Activated naive CD4-positive, alpha-beta T cell (primary cell): ENCODE measurements at places on chromosomes 1 and 21.

GRCh38 chr1:172948457-172948856, 102.3 kb downstream of the TNFSF18 start:
- DNase-seq = no peak

GRCh38 chr1:202214089-202214843, 20.7 kb downstream of the LGR6 start:
- DNase-seq = no peak

GRCh38 chr1:3461238-3461933, 6.9 kb downstream of the ARHGEF16 start:
- no peak for DNase-seq

DNA sequence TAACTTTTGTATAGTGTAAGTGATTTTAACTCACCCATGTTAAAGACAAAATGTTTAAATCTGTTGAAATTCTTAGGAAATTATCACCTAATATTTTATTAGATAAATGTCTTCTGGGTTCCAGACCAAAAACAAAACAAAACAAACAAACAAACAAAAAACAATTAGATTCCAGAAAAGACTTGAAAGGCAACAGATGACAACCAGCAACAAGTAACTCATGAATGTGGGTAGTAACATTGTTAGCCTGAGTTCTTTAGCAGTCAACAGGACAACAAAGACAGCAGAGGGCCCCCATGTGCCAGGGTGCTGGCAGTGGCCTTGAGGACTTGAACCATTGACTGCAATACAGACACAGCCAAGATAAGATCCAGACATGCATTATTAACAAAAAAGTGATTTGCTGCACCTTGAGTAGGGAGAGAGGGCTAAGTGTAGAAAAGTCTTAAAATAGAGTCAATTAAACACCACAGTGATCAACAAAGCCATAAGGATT, 2.4 kb upstream of the CD247 start:
- DNase-seq = no peak

- DNase-seq = no peak
Observed at GRCh38 chr1:17287130-17287776, 20.7 kb upstream of the PADI4 start.

DNA sequence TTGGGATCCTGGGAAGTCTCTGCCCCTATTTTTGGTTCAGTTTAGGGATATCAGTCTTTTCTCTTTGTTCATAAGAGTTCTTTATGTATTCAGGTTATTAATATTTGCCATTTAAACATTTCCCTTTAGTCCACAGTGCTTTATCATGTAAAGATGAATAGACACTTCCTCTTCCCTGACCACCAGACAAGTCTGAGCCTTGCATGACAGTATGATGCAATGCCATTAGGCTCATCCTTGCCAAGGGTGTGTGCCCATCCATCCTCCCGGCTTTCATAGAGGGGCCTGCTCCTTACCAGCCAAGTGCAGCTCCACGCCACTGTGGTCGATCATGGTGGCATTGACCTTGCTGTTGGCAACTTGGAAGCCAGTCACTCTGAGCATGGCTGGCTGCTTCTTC, 52.1 kb downstream of the ZSCAN20 start:
- DNase-seq = no peak

DNA sequence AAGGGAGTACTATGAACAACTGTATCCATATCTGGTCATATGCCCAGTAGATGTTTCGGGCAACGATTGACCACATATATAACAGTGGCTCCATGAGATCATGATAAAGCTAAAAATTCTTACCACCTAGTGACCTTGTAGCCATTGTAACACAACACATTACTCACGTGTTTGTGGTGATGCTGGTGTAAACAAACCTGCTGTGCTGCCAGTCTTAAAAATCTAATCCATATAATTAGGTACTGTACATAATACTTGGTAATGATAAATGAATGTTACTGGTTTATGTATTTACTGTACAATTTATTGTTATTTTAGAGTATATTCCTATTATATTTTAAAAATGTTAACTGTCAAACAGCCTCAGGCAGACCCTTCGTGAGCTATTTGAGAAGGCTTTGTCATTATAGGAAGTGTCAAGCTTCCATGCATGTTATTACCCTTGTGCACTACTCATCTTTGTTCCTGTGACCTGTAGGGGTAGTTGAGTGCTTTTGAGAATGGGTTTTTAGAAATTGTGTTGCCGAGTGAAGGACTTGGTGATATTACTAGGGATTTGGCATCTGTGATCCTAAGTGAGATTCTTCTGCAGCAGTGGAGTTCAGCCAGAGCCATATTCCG, 23.6 kb downstream of the DIP2A start:
- DNase-seq = no peak

DNA sequence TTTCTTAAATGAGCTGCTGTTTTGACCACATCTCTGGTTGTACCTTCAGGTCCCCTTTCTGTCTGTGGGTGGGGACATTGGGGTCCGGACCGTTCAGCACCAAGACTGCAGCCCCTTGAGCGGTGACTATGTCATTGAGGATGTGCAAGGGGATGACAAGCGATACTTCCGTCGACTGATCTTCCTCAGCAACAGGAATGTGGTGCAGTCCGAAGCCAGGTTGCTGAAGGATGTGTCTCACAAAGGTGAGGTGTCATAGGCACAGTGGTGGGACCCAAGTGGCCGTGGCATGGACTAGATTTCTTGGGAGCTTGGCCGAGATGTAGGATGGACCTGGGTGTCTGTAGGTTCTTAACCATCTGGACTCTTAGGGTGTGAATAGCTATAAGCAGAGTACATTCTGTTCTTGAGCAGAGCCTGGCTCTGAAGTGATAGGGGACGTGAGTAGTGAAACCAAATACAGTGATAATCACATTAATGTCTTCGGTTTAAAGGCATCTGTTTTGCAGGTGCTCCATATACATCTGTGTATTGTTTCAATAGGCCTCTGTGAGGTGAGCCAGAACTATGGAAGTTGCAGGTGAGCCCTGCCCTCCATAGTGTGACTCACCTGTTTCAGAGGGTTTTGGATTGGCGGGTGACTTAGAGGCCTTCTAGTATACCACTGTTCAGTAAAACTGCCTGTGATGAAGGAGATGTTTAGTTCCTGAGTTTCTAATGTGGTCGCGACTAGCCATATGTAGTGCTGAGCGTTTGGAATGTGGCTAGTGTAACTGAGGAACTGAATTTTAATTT, 6.4 kb downstream of the METTL13 start:
- no peak for DNase-seq

DNA sequence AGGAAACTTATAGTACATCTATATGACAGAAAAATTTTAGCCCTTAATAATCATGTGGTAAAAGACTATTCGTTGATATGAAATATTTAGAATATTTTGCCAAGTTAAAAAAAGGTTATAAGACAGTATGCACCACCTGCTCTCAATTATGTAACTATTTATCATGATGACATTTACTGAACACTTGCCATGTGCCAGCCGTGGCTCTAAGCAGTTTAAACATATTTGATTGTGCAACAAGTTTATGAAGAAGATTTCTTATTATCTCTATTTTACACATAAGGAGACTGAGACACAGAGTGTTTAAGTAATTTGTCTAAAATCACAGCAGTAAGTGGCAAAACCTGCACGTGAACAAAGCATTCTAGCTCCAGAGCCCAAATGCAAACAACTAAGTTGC, 199.3 kb upstream of the JUN start:
- DNase-seq = no peak

- DNase-seq = no peak
Observed at GRCh38 chr1:39378377-39378776, 113.1 kb upstream of the BMP8A start.

DNA sequence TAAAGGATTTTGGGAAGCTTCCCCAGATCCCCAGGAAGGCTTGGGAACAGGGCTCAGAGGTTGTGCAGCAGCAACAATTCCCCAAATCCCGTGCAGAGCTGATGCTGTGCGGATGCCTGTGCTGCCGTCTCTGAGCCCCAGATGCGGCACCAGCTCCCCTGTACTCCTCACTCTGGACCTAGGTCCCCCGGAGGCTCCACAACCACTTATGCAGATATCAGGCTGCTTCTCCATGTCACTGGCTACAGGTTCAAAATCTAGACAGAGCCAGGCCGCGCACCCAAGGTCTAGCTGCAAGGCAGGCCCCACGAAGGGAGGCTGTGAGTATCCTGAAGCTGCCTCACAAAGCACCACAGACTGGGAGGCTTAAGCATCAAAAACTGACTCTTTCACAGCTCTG, 81.6 kb downstream of the PDE9A start:
- no peak for DNase-seq

- no peak for DNase-seq
Observed at GRCh38 chr21:15669247-15669646, 60.5 kb upstream of the USP25 start.

DNA sequence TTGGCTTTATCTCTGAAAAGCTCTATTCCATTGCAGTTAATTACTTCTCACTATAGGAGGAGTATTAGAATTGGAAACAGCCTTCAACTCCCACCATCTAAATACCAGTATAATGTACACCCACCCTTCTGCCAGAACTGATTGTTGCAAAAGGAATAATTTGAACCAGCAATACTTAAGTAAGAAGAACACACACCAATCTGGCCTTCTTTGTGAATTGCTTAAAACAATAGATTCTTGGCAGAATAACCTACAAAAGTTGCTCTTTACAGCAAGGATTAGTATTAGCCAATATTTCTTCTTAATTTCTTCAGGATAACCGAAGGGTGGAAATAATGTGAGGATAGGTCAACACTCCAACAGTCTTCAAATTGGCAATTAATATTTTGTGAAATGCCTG, 54.9 kb upstream of the ADAMTS5 start:
- no peak for DNase-seq

GRCh38 chr1:153921803-153922075, 1.0 kb downstream of the GATAD2B start:
- no peak for DNase-seq

DNA sequence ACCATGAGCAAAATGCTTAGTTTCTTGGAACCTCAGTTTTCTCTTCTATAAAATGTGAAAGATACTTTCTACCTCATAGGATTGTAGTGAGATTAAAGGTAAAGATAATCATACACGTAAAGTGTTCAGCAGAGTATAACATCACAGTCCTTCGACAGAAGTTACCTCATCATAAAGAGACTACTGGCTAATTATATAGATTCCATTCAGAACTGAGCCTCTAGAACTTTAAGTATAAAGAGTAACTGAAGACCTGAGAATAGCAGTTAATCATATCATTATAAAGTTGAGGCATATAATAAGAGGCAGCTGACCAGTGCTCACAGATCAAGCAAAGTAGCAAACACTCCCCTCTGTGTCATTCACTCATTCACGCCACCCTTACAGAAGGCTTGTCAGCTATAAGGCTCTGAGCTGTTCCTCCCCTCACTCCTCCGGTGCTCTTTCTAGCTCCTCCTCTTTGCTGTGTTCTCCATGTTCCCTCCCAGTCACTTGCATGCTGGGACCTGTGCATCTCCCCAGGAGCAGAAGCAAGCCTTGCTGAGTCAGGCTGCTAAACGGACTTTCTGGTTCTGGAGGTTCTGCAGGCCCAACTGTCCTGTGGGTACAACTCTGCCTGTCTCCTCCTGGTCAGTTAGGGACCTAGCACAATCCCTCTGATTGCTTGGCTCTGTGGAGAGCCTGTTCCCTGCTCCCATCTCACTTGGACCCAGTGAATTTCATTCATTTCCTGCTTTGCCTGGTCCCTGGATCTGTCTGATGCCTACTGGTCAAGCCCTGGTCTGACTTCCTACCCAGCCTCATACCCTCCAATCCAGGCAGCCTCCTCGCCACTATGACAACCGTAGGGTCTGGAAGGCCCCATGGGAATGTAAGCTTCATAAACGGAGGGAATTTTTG, 28.3 kb upstream of the LY9 start:
- DNase-seq = no peak

GRCh38 chr1:21665711-21666575, 3.2 kb downstream of the RAP1GAP start:
- no peak for DNase-seq

DNA sequence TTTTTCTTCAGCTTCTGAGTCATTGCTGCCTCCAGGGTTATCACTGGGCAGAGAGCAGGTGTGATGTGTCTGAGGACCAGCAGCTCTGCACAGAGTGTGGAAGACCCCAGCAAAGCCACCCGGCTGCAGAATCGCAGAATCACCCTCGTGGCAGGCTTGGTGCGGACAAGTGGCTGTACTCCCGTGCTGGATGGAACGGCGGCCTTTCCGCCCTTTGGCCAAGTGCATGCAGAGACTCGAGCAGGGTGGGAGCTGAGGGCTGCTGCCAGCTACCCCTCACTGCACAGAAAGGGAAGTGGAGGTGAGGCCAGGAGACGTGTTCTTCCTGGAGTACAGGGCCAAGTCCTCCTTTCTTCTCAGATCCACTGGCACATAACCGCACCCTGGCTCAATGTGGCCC, 162.5 kb downstream of the PCBP3 start:
- no peak for DNase-seq

- DNase-seq = no peak
Observed at GRCh38 chr1:37240897-37241296, 206.6 kb upstream of the GRIK3 start.

- no peak for DNase-seq
Observed at GRCh38 chr21:34592120-34592955, 22.6 kb downstream of the RCAN1 start.

- no peak for DNase-seq
Observed at GRCh38 chr21:26093122-26093521, 77.4 kb downstream of the APP start.

DNA sequence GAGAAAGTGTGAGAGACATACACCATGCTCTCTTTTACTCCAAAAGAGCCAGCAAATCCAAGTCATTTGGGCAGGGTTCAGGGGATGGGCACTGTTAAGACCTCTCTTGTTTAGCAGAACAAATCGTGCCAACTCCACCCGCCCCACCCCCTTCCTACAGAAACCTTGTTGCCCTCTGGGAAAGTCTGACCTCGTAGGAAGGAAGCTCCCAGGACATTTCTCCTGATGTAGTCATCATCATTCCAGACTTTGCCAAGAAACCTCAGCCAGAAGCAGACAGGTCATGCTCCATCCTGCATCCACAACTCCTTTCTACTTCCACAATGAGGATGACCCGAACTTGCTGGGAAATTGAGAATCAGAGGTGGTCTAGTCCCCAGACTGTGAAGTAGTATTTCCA, 57.7 kb downstream of the UBE2T start:
- DNase-seq = no peak

DNA sequence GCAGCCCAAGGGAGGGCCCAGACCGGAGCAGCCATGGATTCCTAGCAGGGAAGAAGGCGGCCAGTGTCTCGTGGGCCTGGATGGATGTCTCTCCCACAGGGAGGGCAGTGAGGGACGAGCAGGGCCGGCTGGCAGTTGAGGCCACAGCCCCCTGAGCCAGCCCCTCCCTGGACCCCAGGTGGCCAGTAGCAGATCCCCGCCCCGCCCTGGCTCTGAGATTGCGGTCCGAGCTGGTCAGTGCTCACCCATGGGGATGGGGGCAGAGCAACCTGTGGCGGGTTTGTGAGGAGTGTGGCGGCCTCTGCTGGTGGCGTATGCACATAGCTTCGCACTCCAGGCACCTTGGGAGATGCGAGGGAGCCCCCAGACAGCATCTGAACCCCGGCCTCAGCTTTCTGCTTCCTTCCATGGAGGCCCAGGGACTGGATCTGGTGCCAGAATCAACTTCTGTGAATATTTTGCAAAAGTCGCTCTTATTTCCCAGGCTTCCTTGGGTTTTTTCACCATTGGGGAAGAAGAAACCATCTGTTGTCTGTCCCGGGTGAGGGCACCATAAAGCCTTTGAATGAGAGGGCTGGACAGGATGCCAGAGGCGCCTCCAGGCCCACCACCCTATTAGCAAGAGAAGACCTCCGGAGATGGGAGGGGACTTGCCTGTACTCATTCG, 8.4 kb upstream of the KCNN3 start:
- peak; percentile 36 for DNase-seq

- no peak for DNase-seq
Observed at GRCh38 chr1:27566462-27567145, 37.3 kb downstream of the AHDC1 start.

GRCh38 chr1:235831148-235831547, 35.6 kb downstream of the LYST start:
- DNase-seq = no peak

GRCh38 chr1:29542548-29542947, 306.2 kb downstream of the PTPRU start:
- no peak for DNase-seq
